Activated CD4-positive, alpha-beta memory T cell treated with anti-CD3 and anti-CD28 coated beads, Interleukin-2, amount 10 ng/mL, durations not matched to agents 7 days and 5 days (primary cell): ENCODE measurements at places on chromosomes 16 and 17.
A peak's percentile ranks its signal among the peaks of the same experiment; 100 is the strongest.

GRCh38 chr16:54526916-54527315 lies 240.3 kb upstream of the IRX3 start:
- no peak for DNase-seq

DNA sequence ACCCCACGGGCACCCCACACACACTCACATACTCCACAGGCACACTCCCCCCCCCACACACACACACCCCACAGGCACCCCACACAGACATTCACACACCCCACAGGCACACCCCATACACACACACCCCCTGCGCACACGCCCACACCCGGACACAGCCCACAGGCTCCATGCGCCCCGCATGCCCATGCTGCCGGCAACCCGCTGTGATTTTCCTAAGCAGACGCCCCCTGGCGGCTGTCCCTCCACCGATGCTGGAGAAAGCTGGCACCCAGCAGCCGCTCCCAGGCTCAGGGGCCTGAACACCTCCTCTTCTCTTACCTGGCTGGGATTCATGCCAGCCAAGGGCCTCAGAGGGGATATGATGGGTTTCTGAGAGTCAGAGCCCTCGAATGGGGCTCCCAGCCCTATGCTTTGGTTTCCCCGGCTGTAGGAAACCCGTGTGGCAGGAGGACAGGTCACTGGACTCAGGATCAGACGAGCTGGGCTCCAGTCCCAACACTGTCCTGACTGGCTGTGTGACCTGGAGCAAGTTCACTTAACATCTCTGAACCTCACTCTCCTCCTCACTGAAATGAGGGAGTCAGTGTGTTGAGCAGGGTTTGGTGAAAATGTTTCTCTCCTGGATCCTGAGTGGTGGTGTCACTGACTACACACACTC lies 19.6 kb upstream of the TNFRSF13B start:
- peak; percentile 84 for DNase-seq

DNA sequence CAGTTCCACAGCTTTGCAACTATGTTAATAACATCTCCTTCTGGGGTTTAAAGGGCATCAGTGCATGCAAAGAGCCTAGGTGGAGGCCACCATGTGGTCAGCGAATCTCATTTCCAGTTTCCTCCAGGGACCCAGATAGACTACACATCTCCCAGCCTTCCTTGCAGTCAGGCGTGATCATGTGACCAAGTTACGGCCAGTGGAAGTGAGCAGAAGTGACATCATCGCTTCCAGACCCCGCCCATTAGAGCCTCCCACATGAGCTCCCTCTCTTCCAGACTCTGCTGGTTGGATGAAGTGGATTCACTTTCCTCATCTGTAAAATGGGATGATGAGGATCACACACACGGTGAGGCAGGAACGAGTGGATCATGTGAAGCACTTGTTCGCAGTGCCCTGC lies 27.4 kb upstream of the KDM8 start:
- DNase-seq: no peak

DNA sequence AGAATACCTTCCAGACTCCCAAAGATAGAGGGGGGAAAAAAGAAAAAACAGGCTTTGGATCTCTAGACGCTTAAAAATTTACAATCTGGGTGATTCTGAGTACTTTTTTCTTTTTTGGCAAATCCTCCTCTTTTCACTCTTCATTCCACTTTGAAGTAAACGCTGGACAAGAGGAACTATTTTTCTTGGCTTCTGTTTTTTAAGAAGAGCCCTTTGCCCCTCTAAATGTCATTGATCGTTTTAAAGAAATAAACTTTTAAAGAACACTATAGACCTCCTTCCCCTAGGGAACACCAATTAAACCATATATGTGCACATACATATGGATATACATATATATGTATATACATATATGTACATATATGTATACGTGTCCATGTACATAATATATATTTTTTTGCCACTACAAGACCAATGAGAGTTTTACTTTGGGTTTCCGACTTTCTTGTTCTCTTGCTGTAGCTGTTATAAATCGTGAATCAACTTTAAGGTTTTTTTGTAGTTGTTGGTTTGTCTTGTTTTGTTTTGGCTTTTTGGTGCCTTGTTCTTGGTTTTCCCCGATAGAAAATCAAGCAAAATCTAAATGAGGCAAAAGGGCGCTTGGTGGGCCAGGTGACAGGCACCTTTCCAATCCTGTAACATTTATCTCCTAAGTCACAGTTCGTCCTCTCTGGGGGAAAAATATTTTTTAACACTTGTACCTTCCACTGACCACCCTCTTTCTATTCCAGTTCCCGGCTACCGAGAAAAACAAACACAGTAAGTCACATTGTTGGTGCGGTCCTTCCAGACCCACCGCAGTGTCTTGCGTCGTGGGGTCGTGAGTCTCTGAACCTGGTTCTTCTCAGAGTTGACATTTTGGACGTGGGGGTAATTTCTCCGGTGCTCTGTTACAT lies 4.4 kb downstream of the FOXF1 start:
- no peak for DNase-seq

DNA sequence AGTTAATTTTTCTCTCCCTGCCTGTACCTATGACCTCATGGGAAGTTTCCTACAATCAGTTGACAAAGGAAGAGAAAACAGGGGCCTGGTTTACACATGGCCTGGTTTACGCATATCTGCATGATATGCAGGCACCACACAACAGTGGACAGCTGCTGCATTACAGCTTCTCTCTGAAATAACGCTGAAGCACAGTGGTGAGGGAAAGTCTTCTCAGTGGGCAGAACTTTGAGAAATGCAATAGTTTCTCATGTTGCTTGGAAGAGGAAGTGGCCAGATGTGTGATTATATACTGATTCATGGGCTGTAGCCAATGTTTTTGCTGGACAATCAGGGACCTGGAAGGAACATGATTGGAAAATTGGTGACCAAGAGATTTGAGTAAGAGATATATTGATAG lies 324.1 kb upstream of the GOT2 start:
- DNase-seq: no peak

DNA sequence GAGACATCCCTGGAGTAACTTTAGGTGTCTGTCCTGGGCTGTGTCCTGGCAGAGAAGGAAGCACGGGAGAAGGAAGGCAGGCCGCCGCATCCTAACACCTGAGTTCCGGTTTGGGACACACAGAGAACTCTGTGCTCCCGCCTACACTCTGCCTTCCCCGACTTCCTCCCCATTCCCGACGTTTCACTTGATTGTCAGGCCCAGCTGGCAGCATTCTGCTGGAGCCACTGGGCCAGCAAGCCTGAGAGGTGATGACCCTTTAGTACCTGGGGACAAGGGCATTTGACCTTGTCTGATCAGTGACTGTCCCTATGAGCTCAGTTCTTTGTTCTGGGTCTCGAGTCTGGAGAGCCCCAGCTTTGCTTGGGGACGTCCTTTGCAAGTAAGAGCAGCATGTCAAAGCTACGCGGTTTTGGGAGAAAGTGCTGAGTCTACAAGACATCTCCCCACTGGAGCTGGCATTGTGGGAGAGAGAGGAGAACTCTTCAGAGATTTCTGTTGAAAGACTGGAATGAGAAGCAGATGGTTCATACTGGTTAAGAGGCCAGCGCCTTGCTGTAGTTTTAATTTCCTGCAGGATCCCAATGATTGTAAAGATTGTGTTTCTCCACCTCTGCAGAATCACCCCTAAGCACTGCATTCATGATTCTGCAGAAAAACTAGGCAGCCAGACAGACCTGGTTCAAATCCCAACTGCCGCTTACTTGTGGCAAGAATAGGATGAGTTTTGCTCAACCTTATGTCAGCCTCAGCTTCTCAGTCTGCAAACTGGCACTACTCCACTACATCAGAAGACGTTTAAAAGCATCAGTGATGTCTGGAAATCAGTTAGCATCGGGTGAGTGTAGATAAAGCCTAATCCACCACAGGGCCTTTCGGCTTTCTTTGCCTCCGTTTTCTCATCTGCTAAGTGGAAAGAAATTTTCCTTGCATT lies 20.6 kb downstream of the ABAT start:
- no peak for DNase-seq

GRCh38 chr16:57802341-57803133 lies at the start of gene KIFC3:
TSS of gene KIFC3 (minus strand) at chr16:57802491. CDS start at chr16:57798243, 4,248 bp downstream.
- peak; percentile 76 for DNase-seq

- peak; percentile 18 for DNase-seq
Observed at GRCh38 chr16:46883353-46883689, 841 bp upstream of the GPT2 start.

DNA sequence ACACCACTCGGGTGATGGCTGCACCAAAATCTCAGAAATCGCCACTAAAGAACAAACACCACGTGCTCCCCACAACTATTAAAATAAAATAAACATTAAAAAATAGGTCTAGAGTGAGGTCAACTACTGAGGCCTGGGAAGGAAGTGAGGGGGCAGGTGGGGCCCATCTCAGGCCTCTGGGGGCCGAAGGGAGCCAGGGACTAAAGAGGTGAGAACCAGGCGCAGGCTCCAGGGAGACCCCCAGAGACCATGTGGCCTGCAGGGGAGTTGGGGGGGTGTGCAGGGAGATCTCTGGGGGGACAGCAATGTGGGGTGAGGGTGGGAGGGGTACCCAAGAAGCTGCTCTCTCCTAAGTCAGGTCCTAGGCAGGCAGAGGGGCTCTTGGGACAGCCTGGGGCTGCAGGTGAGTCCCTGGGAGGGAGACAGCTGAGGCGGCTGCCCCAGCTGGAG lies 111.3 kb upstream of the SMURF2 start:
- no peak for DNase-seq

- no peak for DNase-seq
Observed at GRCh38 chr17:70308618-70309017, 139.3 kb downstream of the KCNJ2 start.

DNA sequence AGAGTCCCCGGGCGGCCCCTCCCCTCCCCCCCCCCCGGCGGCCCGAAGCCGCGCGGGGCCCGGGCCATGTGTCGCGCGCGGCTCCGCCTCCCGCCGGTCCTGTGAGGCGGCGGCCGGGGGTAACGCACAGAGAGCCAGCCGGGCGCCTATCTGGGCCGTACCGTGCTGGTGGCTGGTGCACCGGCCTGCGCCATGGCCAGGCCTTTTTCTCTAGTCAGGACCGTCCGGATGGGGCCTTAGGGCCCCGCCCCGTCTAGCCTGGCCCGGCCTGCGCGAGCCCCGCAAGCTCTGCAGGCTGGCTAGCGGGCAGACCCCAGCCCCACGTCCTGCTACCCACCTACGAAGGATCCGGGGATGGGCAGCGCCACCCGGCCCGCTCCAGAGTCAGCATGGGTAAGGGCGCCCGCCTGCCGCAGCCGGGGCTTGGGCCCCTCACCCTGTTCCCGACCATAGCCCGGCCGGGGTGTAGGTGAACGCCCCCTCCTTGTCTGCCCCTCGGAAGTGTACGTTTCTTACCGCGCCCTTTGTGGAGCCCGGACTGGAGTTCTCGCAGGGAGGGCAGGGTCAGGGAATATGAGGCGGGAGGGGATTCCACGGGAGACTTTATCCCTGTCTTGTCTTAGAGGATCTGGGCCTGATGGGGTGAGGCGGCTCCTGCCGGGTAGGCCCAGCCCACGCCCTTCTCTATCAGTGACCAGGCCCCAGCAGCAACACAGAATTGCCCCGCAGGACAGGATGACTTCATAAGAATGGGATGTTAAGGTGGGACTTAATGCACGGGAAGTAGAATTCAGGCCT lies at the start of gene CENPT:
Gene CENPT (minus strand): TSS at position 630 of the 798 bp plus-strand sequence. CDS start 13,834 bp downstream, outside the sequence.
- DNase-seq: no peak

DNA sequence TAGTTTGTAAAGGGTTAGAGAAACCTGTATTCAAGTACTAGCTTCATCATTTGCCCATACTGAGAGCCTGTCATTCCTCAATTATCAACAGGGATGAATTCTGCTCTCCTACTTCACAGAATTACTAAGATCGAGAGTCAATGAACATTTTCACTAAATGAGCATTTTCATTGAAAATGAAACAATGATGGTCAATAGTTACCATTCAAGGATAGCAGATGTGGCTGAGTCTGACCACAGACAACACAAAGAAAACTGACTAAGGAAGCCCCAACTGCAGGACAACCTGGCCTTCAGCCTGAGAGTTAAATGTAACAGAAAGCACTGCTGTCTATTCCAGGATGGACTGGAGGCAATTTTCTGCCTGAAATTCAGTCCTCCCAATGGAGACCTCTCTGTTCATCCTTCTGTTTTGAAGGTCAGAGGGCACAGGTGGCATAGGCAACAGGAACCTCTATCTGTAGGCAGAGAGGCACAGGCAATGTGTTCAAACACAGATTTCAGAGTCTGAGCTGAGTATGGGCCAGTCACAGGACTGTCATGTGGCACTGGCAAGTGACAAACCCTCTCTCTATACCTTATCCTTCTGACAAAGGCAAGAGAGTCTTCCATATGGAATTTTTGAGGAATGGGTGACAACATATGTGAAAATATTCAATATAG lies 19.5 kb downstream of the TRAF4 start:
- no peak for DNase-seq

DNA sequence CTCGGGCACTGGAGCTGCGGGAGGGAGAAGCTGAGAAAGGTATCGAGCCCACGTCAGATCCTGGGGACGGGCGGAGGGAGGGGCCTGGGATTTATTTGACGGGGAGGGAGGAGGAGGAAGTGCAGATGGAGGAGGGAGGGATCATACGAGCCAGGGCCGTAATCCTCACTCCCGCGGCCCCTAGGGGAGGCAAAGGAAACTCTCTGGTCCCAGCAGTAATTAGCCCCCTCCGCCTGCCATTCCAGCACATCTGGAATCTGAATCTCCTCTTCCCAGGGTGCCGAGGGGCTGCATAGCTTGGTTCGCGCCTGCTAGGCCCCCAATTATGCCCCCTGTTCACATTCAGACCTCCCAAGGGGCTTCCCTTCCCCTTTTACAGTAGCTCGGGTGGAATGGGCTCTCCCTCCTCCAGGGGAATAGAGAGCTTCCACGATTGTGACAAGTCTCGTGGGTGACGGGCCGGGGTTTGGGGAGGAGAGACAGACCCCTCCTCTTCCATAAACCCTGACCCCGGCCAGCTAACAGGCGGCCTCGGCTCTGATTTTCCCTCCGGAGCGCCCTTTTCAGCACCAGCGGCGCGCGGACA lies at the start of gene SEZ6L2:
Gene SEZ6L2 (minus strand): TSS at position 35 of the 586 bp plus-strand sequence. CDS start 531 bp downstream, outside the sequence.
- peak; percentile 78 for DNase-seq

- no peak for DNase-seq
Observed at GRCh38 chr17:39283896-39284295, 58.2 kb upstream of the STAC2 start.

DNA sequence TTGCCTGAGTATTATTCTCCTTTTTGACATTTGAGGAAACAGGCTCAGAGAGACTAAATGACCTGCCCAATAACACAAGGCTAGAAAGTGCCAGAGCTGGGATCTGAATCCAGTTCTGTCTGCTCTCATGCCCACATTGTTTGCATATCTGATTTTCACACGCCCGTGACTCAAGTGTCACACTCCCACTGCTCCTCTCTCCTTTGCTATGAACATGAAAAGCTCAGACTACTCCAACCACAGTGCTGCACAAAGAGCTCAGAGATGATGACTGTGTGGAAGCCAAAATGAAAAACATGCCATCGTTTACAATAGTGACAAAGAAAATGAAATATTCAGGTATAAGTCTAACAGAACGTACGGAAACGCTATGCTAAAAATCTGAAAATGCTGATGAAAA lies 107.9 kb downstream of the SMG6 start:
- DNase-seq: peak; percentile 37

DNA sequence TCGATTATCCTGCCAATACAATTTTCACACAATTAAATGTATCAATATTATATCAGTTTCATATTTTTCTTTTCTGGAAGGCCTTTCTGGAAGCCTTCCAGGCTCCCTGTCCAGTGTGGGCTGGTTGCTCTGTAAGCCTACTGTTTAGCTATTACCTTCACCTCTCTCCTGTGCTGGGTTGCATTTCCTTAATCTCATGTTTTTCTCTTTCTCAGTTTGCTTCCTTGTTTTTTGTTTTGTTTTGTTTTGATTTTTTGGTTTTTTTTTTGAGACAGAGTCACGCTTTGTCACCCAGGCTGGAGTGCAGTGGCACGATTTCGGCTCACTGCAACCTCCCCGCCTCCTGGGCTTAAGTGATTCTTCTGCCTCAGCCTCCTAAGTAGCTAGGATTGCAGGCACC lies 6.8 kb downstream of the SEPHS2 start:
- DNase-seq: no peak
